Uterine smooth muscle cell (primary cell): ENCODE measurements at places on chromosomes 7 and 10. TPM values are rescaled to one million over a fixed set of nuclear protein-coding genes. Genes with fewer than 3 reads are reported as not detected.

The SYT15B gene
- under 0.01 TPM in 1 of 2 replicates, not detected in the other for total RNA-seq

The FGFBP3 gene
- 0.66 and 0.75 TPM in 2 replicates for total RNA-seq

The NPFFR1 gene
- total RNA-seq: not detected in 2 replicates

The DNAH11 gene
- under 0.01 and 1.00 TPM in 2 replicates for total RNA-seq

The NOBOX gene
- total RNA-seq: not detected in 2 replicates

The AKR1C8 gene
- total RNA-seq: not detected in 2 replicates

The FAM25G gene
- not detected in 2 replicates for total RNA-seq

The FAM237B gene
- total RNA-seq: 0.12 and 0.22 TPM in 2 replicates

The LIPM gene
- total RNA-seq: not detected in 2 replicates

The BBS9 gene
- total RNA-seq: 17.6 and 20.9 TPM in 2 replicates

The TSPAN12 gene
- total RNA-seq: 1.2 and 1.7 TPM in 2 replicates

The FRMPD2 gene
- total RNA-seq: under 0.01 TPM in 1 of 2 replicates, not detected in the other

The AKR1C3 gene
- 26.7 and 31.2 TPM in 2 replicates for total RNA-seq

The TFPI2 gene
- total RNA-seq: 380 and 620 TPM in 2 replicates

The NOM1 gene
- total RNA-seq: 18.2 and 24.0 TPM in 2 replicates

The TRIM50 gene
- not detected in 2 replicates for total RNA-seq
